T1000 (cell line): ENCODE measurements at places on chromosomes 3 and 15.

DNA sequence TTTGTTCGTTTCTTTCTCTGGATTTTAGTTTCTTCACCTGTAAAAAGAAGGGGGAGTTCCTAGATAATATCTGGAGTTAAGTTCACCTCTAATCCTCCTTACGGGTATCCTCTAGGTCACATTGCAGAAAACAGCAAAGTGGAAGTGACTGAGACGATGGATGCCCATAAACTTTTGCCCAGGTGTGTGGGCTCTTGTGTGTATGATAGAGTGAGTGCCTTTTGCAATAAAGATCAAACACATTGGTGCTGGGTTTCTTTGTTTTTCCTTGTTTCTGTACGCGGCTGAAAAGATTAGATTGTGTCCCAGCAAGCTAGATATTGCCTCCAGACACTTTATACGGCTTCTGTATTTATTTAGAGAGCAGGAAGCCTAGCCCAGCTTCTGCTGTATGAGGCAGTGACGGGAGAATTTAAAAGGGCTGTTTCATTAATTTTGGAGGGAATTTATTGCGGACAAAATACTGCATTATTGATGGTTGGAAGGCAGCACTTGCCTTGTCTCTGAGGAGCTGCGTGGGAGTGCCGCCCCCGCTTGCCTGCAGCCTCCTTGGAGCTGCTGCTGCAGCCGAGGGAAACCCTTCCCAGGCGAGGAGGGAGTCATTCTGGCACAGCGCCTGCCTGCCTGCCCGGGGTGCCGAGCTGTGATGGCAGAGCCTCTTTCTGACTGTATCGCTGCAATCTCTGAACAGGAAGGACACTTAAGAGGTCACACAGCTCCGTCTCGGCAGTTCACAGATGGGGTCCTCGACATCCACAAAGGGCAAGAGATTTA, 38.5 kb downstream of the PYDC2 start:
- DNase-seq, result no peak

- DNase-seq, result no peak
These were observed 48.5 kb downstream of the RGMA start for GRCh38 chr15:93040288-93041158.

DNA sequence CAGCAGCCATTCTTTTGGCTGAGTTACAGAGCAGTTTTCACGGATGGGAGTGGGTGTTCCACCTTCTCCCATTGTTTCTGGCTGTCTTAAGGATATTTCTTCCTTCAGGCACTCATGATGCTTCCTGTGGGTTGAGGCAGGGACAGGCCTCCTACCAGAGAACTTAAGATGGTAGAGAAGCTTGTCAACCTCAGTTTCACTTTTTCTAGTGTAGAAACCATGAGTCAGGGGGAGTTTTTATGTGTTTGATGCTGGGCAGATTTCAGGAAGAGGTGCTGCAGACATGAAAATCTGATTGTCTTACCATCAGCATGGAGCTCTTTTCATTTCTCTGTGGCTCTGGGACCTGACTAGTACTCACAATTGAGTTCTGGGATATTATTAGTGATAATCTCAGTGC, 48.7 kb upstream of the VEPH1 start:
- no peak for DNase-seq

DNA sequence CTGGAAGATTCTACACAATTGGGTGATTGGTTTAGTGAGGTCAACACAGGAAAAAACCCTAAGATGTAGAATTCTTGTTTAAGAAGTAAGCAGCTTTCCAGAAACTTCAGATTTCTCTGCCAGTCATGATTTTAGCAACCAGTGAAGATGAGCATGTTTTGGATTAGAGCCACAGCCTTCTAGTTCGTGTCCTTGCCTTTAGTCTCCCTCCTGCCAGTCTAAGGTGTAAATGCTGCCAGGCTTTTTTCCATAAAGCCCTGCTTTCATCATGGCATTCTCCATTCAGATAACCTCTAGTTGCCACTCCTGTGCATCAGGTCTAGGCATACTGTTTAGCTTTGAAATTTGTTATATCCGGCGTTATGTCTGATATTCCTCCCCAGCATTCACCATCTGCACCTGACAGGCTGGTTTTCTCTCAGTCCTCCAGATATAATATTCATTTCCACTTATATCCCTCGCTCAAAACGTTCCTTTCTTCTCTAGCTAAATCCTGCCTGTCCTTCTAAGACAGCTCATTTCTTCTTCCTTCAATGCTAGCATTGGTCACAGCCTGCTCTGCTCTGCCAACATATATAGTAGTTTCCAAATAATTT, 37.4 kb downstream of the SYN2 start:
- DNase-seq, result no peak

- DNase-seq, result no peak
These were observed 49.1 kb downstream of the OXNAD1 start for GRCh38 chr3:16313886-16314645.

- no peak for DNase-seq
These were observed 49.1 kb upstream of the KLF13 start for GRCh38 chr15:31277335-31278060.

DNA sequence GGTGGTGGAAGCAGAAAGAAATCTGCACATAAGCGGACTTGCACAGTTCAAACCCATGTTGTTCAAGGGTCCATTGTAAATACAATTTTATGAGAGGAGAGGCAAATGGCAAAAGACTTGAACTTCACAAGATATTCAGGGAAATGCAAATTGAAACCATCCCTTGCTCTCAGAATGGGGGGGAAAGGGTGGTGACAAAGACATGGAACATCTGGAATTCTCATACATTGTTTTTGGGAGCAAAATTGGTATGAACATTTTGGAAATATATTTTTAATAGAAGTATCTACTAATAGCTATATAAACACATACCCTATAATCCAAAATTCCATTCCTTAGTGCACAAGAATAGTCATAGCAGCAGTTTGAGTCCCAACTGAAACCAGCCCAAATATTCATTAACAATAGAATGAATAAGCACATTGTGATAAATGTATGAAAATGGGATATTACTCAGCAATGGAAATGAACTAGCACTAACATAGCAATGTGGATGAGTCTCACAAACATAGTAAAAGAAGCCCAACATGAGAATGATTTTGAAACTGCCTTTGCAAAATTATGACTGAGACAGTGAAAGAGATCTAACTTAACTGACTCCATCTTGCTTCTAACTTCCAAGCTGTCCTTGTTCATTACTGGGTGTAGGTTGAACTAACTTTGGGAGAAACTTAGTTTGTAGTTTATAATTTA, 77.2 kb downstream of the CD200R1L start:
- DNase-seq, result no peak

GRCh38 chr3:133038089-133038730, at the start of gene TMEM108:
Gene TMEM108 (plus strand): TSS chr3:133038391.
- DNase-seq, result peak; percentile 81

DNA sequence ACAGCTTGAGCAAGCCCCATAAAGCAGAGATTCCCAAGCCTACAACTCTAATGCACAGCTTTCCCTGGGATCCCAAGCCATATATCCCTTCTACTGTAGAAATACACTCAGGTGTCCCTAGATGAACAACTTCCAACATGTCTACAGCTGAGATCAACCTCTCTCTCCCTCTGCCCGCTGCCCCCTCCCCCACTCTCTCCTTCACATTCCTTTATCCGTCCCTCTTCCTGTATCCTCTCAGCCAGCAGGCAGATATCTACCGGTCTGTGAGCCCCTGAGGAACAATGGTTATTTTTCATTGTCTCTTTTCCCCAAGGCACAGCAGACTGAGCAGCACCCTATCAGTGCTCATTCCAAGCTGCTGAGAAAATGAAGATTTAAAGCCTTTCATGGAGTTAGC, 138.6 kb downstream of the SUCLG2 start:
- DNase-seq, result no peak

GRCh38 chr15:100769975-100770340, 109.7 kb upstream of the ALDH1A3 start:
- DNase-seq, result no peak

- peak; percentile 52 for DNase-seq
These were observed 29.2 kb upstream of the CYP11A1 start for GRCh38 chr15:74396445-74397238.

DNA sequence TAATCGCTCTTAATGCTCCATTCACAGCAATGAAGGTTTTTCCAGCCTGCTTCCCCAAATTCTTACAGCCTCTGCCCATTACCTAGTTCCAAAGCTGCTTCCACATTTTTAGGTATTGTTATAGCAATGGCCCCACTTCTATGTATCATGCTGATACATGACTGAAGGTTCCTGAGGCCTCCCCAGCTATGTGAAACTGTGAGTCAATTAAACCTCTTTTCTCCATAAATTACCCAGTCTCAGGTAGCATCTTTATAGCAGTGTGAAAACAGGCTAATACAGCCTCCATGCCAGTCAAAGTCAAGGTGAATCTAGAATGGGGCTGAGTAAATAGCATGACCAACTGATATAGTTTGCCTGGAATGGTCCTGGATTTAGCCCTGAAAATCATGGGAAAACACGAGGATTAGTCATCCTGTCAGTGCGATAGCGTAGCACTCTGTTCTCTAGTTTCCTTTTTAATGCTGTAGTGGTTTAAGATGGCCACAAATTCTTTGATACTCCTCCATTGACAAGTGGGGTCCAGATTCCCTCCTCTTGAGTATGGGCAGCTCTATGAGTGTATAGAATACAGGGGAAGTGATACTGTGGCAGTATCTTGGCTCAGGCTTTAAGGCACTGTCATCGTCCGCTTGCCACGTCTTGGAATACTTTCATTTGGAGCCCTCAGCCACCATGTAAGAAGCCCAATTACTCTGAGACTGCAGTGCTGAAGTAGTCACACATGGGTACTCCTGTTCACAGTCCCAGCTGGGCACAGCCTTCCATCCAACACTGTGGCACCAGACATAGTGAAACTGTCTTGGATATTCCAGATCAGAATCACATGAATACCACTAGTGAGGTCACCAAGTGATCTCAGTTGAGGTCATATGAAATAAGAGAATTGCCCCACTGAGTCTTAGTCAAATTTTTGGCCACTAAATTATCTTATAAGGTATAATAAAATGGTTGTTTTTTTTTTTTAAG, 94.0 kb upstream of the PLCL2 start:
- DNase-seq, result no peak

DNA sequence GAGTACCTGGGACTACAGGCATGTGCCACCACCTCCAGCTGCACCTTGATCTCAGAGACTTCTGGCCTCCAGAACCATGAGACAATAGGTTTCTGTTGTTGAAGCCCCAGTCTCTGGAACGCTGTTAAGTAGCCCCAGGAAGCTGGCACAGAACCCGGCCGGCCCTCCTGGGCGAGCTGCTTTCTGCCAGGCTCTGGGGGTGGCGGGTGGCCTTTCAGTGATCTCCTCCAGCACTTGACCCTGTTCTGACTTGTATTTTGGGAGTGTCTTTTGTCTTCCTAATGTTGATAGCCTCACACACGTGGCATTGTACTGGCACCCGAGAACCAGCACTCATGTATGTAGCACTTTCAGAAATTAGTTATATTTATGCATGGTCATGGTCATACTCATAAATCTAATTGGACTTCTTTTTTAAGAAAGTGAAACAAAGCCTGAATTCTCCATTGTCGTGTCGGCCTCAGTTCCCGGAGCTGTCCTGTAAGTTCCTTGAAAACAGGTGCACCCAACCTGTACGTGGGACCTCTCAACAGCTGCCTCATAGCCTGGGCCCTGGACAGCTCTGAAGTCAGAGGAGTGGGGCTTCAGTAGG, 74.0 kb downstream of the TFRC start:
- DNase-seq, result no peak

DNA sequence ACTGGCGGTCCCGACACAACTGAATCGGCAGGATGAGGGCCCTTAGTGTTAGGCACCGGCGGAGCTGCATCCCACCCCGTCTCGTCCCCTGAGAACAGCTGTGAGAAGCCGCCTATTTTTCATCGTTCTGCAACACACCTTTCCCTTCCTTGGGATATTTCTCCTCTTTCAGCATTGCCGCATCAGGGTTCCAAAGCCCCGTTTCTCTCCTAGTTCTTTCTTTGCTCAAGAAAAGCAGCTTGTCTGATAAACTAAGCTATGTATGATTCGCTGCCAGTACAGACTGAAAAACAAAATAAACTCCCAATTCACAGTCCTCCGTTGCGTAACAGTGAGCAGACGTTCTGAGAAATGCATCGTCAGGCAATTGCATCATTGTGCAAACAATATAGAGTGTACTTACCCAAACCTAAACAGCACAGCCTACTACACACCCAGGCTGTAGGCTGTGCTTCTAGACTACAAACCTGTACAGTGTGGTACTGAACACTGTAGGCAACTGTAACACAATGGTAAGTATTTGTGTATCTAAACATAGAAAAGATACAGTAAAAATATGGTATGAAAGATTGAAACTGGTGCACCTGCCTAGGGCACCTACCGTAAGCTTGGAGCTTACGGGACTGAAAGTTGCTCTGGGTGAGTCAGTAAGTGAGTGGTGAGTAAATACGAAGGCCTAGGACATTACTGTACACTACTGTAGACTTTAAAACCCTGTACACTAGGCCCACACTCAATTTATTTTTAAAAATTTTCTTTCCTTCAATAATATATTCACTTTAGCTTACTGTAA, 8.9 kb upstream of the ADAMTS17 start:
- no peak for DNase-seq

GRCh38 chr3:190671658-190672057, 157.8 kb downstream of the IL1RAP start:
- DNase-seq, result no peak

DNA sequence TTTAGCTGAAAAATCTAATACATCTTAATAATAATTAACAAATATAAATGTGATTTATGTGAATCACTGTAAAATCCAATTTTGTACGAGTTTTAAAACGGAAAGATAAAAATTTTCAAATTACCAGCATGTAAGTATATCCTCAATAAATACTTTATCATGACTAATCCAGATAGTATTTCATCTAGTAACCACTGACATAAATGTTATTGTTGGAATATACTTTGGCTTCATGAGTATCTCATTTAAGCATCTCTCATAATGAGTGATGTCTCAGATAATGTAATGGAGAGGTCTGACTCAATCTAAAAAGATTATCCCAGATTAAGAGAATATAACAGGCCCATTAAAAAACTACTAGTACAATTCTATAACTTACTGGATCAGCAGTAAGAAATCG, 216.3 kb downstream of the STAG1 start:
- DNase-seq, result no peak

DNA sequence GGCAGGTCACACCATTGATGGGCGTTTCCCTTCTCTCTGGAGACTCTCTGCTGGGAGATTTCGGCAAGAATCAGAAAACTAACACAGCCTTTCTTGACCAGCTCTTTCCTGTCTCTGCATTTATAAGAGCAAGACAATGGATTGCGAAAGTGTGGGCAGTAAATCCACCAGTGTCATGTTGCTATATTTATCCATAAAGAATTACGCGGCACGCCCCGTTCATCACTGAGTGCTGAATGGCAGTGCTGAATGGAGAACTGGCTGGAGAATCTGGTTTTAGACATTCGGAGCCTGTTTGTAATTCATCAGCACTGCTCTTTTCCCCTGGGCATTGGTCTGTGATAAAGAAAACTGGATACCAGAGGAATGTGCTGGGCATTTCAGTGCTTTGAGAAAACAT, 2.0 kb upstream of the CEMIP start:
- no peak for DNase-seq

GRCh38 chr3:130459944-130460343, 57.0 kb upstream of the COL6A6 start:
- no peak for DNase-seq
